ENCODE measurements at places on chromosomes 3 and 15. TPM values are rescaled to one million over a fixed set of nuclear protein-coding genes. Genes with fewer than 3 reads are reported as not detected.

- no peak for DNase-seq
Measured at GRCh38 chr15:70576696-70577095, 186.7 kb downstream of the UACA start.

- no peak for DNase-seq
Measured at GRCh38 chr15:64763021-64763420, 12.4 kb downstream of the RBPMS2 start.

DNA sequence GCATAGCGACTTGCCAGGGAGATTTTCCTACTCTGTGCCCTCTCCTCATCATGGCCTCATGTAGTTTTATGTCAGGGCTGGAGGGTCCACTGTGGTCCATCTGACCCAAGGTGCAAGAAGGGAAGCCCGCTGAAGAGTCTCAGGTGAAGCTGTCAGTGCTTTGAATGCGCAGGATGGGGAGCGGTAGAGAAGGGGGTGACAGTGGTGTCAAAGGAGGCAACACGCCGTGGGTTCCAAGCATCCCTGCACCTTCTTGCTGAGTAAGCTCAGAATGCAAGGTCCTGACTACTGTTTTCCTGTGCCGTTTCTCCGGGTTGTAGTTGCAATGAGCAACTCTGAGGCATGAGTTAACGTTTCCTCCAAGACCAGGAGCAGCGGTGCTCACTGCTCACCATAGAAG lies 44.9 kb upstream of the RAB6B start:
- no peak for DNase-seq

DNA sequence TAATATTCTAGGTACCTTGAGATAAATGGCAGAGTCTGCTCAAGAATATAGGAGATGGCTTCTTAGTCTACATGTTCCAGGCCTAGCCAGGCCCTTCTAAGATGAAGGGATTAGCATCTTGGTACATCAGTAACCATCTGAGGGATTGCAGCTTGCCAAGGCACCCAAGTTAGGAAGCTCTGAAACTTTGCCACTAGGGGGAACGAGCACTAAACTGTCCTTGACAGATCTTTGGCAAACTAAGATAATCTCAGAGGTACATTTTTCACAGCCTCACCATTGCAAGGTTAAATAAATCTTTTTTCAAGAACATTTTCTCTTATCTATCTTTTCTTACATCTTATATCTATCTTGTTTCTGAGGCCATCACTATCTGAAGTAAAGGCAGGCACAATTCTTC lies 351.2 kb downstream of the RAP2B start:
- no peak for DNase-seq

GRCh38 chr3:123883701-123884202 lies 380 bp downstream of the MYLK start:
- no peak for DNase-seq

- DNase-seq = no peak
Measured at GRCh38 chr3:141114816-141115460, 63.8 kb downstream of the SPSB4 start.

GRCh38 chr15:83871808-83872559 lies 218.1 kb downstream of the ADAMTSL3 start:
- DNase-seq = peak; percentile 34

- no peak for DNase-seq
Measured at GRCh38 chr3:45596290-45596791, 1.8 kb downstream of the LIMD1 start.

DNA sequence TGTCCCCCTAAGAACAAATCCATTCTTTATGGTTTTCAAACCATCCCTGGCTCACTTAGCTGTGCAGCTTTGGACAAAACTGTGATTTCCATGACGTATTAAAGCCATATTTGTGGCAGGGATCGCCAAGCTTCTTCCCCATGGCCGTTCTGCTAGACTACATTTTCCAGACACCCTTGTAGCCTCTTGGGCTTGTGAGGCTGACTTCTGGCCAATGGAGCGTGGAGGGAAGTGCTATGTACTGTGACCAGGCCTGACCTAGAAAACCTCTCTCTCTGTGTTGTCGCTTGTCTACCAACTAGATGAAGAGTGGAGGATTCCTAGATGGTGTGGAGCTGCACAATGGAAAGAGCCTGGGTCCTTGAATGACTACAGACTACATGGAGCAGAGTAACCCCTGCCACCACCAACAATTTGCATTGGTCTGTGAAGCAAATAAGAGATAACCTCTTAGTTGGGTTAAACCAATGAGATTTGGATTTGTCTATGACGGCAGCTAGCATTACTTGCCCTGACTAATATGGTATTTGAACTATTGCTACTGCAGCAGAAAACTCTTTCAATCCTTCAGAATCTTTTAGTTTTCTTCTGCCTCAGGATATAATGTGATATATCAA lies 22.1 kb upstream of the MGLL start:
- no peak for DNase-seq

DNA sequence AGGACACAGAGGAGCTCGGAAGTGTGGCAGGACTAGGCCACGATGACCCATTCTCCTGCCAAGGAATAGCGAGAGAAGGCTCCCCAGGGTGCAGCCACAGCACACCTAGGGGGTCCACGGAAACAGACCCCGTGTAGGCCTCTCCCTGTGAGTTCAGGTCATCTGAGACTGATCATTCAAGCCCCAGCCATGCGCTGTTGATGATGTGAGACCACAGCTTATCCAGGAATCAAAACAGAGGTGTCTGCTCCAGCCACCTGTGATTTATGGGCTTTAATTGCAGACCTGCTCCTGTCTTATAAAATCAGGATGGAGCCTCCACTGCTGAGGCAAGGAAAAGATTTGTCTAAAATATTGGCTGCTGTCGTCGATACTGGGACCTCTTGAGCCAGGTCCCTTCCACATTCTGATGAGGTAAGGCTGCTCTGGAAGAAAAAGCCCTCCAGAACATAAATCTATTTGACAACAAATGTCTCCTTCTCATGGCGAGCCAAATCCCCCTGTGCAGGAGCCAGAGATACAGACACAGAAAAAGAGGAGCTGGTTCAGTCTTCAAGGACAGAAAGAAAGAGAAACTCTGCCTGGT lies 186.7 kb downstream of the TJP1 start:
- no peak for DNase-seq

GRCh38 chr15:90165659-90166489 lies 35.3 kb upstream of the SEMA4B start:
- peak; percentile 99 for DNase-seq

GRCh38 chr15:52801748-52802085 lies 11.6 kb upstream of the ONECUT1 start:
- DNase-seq = no peak

ARHGAP11A gene
- total RNA-seq = 47.3 TPM

MUC13 gene
- total RNA-seq = not detected

CEP97 gene
- total RNA-seq = 32.2 TPM

KNG1 gene
- total RNA-seq = not detected

CADPS gene
- total RNA-seq = not detected
